NAMALWA (cell line): ENCODE measurements at places on chromosomes 13 and 19.

DNA sequence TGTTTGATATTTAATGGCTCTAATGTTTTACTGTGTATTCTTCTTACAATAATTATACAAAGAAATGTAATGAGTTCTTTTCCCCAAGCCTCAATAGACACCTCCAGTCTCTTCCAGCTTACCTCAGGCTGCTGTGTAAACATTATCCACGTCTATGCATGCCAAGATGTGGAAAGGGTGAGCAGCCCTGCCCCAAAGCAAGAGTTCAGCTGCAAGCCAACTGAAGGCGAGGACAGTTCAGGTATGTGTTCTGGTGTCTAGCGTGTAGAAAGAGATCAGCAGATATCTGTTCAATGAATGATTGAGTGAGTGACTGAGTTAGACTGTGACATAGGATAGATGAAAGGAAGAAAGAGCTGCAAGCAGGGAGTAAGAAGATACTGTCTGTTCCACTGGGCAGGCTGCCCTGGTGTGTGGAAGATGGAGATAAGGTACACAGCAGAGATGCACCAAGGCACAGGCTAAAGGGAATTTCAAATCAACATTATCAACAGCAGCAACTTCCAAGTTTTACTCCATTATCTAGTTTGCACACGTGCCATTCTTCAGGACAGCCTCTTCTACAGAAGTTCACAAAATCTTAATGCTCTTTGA, 66.0 kb downstream of the LATS2 start:
- no peak for DNase-seq

DNA sequence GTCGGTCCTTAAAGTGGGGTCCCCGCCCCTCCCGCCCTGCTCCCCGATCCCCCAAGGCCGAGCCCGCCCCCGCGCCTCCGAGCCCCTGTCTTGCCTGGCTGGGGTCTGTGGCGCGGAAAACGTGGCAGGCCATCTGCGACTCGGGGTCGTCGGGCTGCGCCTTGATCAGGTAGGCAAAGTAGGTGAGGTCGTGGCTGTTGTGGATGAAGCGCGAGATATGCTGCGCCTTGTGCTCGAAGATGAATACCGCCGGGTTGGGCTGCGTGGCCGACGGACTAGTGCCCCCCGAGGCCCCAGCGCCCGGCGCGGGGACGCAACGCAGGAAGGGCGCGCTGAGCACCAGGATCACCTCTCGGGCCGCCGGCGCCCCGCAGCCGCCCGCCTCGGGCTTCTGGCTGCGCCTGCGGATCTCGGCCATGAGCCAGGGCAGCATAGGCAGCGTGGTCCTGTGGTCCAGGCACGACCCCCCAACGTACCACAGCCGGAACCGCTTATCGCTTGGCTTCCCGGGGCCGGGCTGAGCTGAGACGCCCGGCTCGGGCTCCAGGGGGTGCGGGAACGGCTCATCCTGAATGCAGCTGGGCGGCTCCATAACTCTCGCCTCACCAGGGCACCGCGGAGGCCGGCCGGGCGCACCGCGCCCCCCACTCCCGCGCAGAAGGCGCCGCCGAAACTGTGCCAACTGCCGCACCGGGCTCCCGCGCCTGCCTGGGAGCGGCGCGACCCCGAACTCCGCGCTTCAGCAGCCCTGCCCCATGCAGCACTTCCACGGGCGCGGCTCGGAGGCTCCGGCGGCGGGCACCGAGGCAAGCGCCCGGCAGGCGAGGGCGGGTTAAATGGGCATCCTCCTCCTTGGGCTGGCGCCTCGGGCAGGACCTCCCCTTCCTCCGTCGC, 546 bp downstream of the TBC1D4 start:
- no peak for DNase-seq

GRCh38 chr19:21947775-21948174, 63.0 kb downstream of the ZNF208 start:
- DNase-seq: no peak

GRCh38 chr19:1063030-1063908, 3.7 kb upstream of the ARHGAP45 start:
- DNase-seq: peak; percentile 96

DNA sequence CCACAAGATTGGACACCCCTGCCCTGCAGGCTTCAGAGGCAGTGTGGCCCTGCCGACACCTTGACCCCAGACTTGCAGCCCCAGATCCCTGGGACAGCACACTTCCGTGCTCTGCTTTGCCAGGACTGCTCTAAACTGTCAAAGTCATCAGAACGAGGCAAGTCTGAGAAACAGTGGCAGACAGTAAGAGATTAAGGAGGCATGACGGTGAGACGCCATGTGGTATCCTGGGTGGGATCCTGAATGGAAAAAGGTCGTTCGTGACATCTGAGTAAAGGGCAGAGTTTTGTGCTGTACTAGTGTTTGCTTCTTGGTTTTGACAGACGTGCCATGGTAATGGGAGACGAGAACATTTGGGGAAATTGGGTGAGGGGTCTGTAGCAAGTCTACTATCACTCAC, 13.8 kb downstream of the ZNF579 start:
- DNase-seq: no peak

- DNase-seq: no peak
These were observed 34.0 kb downstream of the CEBPA start for GRCh38 chr19:33268162-33268991.
